Occipital lobe (tissue), 3 donors: ENCODE measurements at places on chromosomes 1 and 21. TPM values are rescaled to one million over a fixed set of nuclear protein-coding genes. Genes with fewer than 3 reads are reported as not detected.
A peak's percentile ranks its signal among the peaks of the same experiment; 100 is the strongest.

- DNase-seq: no peak
These were observed 142.9 kb downstream of the SLC45A1 start for GRCh38 chr1:8460784-8461183.

DNA sequence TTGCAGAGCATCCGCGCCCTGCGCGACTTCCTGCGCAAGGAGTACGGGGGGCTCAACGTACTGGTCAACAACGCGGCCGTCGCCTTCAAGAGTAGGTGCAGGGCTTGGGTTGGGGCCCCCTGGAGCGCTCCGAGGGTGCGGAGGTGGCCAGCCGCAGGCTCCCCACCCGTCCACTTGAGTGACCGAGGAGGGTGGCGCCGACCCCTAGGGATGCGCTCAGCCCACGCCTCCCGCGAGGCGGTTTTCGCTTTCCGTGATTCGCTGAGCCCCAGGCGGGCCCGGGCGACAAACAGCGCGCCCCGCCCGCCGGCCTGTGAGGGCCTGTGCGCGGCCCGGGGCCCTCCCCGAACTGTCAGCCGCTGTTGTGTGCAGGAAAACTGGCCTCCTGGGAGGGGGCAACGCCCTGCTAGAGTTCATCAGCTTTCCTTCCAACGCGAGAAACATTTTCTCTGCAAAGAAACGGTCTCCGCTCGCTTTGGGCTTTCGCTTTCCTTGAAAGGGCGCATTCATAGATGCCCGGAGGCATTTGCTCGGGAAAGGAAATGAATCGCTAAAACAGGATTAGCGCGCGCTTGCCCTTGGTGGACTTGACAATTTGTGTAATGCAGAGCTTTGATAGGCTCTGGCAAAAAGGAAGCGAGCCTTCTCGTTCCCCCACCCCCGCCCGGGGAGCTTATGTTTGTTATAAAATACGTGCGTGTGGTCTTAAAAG is 668 bp downstream of the CBR3 start:
- DNase-seq: peak; percentile 65

DNA sequence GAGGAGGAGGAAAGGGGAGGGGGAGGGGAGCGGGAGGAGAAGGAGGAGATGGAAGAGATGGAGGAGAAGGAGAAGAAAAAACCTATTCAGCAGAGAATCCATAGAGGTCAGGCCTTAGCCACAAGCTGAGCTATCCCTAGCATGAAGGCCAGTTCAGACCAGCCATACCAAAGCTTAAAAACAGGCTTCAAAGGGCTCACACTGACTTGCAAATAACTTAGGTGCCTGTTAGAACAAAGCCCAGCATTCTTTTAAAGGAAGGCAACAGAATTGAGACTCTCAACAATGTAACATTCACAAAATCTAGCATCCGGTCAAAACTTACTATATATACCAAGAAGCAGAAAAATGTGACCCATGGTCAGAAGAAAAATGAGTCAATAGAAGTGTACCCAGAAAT is 43.6 kb upstream of the IFFO2 start:
- DNase-seq: no peak

MRAP gene
- not detected for total RNA-seq
